ENCODE measurements at places on chromosomes 7 and 10.

- no peak for DNase-seq
Observed at GRCh38 chr10:29130190-29130673, 158.6 kb upstream of the LYZL1 start.

- DNase-seq = no peak
Observed at GRCh38 chr7:11817111-11817740, 14.8 kb downstream of the THSD7A start.

GRCh38 chr7:127404286-127405072 lies 12.0 kb upstream of the ZNF800 start:
- DNase-seq = no peak

GRCh38 chr10:36679554-36679953 lies 445.8 kb upstream of the ANKRD30A start:
- DNase-seq = no peak

DNA sequence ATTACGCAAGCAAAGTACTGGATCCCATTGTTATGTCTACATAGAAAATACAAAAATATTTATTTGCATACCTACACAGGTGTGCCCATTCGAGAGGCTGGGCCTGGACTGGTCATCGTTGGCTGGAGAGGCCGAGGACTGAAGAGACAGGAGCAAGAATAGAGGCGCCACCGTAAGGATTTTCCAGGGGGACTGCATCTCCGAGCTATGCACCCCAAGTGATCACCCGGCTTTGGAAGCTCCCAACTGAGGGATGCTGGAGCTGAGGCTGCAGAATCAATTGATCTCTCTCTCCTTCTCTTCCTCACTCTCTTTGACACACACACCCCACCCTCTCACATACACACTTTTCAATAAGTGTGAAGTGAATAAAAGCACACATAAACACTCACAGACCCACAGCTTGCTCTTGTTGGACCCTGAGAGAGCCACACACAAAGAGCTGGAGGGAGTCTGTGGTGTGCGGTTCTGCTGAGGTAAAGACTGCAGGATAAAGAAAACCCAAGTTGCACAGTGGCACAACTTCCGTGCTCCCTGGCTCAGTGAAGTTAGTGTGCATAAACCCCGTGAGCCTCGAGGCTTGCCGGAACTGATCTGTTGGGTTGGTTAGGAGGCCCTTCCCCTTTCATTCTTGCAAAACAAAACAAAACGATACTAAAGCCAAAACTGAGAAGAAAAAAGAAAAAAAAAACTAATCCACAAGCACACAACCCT lies at the start of gene AOAH:
AOAH (minus strand) TSS at position 544 of the 714 bp plus-strand sequence; CDS start at position 198, 346 bp downstream.
- peak; percentile 9 for DNase-seq

DNA sequence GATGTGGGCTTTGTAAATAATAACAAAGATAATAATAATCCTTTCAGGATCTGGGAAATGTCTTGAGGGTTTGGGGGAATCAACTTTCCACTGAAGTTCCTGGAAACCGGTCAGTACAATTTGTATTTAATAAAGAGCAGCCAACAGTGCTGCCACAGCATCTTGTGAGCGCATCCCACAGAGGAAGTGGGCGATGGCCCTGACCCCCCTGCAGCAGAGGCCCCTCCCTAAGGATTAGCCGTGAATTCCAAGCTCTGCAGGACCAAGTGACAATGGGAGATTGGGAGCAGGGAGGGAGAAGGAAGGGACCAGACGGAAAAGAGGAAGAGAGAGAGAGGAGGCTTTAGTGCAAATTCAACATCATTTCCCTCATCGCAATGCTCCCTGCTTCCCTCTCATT lies 349.2 kb downstream of the RNLS start:
- no peak for DNase-seq

- DNase-seq = no peak
Observed at GRCh38 chr7:120819861-120820260, 38.1 kb downstream of the TSPAN12 start.

GRCh38 chr10:28281726-28282315 lies 21.0 kb downstream of the MPP7 start:
- DNase-seq = no peak
